ENCODE measurements at places on chromosomes 13 and 19. TPM values are rescaled to one million over a fixed set of nuclear protein-coding genes. Genes with fewer than 3 reads are reported as not detected.
A peak's percentile ranks its signal among the peaks of the same experiment; 100 is the strongest.

GRCh38 chr13:45817833-45818232 is 33.7 kb downstream of the SIAH3 start:
- H3K27me3 ChIP-seq, result no peaks in the 10 kb centered on the region
- H3K27ac ChIP-seq, result no peak overlapping the region
- no peak for DNase-seq
- no peaks in the 10 kb centered on the region for H3K36me3 ChIP-seq
- H3K4me3 ChIP-seq, result no peak overlapping the region

GRCh38 chr13:46097015-46097414 is 7.8 kb downstream of the CPB2 start:
- no peaks in the 10 kb centered on the region for H3K36me3 ChIP-seq
- H3K4me1 ChIP-seq, result no peaks in the 10 kb centered on the region
- H3K27me3 ChIP-seq, result peaks cover 9% of the 10 kb centered on the region
- DNase-seq, result no peak

GRCh38 chr13:98509271-98510155 is 67.4 kb downstream of the STK24 start:
- DNase-seq, result peak; percentile 74
- peak overlapping the region; percentile 93 for H3K27ac ChIP-seq
- no peaks in the 10 kb centered on the region for H3K27me3 ChIP-seq
- H3K36me3 ChIP-seq, result peaks cover 62% of the 10 kb centered on the region
- H3K4me1 ChIP-seq, result peaks cover 96% of the 10 kb centered on the region

- H3K27ac ChIP-seq, result no peak overlapping the region
- H3K27me3 ChIP-seq, result peaks cover 20% of the 10 kb centered on the region
- H3K4me3 ChIP-seq, result no peak overlapping the region
- no peaks in the 10 kb centered on the region for H3K4me1 ChIP-seq
- no peaks in the 10 kb centered on the region for H3K36me3 ChIP-seq
These were observed 20.3 kb downstream of the CHST8 start for GRCh38 chr19:33641956-33642498.

GRCh38 chr19:48603850-48604249 is 2.7 kb upstream of the SPACA4 start:
- H3K4me1 ChIP-seq, result peaks cover 2% of the 10 kb centered on the region
- H3K36me3 ChIP-seq, result peaks cover 3% of the 10 kb centered on the region
- no peak overlapping the region for H3K27ac ChIP-seq
- no peak overlapping the region for H3K4me3 ChIP-seq
- DNase-seq, result no peak

DNA sequence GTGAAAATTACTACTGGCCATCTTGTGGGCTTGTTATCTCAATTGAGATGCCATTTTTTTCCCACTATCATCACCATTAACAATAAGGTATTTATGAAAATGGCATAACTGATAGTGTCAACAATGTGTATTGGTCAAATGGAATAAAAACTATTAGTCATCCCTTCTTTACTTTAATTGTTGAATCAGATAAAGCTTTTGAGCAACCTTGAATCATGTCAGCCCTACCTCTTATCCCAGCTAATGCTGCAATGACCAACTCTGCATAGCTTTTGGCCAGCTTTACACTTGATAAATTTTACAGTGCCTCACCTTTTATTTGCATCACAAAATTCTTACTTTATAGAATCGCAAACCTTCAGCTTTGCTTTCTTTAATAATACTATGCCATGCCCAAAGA is 784.0 kb upstream of the PRR20A start:
- no peaks in the 10 kb centered on the region for H3K36me3 ChIP-seq
- no peak for DNase-seq
- no peaks in the 10 kb centered on the region for H3K27me3 ChIP-seq
- no peaks in the 10 kb centered on the region for H3K4me1 ChIP-seq
- no peak overlapping the region for H3K27ac ChIP-seq

DNA sequence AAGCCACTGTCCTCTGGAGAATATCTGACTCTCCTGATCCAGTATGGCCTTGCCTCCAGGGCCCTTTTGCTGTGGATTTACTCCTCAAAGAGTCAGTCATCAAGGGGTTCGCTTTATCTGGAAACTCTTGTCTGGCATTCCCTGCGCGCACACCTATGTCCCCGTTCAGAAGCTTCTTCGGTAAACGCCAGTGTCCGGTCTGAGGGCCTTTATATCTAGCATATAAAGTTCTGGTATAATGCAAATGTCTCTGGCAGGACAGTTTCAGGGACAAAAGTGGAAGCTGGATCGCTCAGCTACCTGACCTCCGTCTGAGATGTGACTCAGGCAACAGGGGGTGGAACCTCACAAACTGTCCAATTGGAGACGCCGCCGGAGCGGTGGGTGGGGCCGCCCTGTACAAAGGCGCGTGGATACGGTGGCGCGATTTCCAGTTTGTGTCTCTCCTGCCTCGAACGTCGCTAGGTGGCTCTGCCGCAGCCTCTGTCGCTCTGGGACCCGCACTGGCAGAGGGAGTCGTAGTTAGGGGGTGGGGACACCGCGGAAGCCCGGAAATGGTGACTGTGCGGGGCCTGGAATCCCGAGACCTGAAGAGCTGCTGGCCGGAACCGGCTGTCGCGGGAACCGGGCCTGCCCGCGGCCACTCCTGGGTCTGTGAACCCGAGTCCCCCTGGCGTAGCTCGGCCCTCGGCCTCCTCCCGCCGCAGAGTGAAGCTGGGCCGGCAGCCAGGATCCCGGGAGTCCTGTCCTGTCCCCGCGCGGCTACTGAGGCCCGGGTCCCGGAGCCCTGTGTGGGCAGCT is 10.6 kb upstream of the ZNF709 start:
- H3K4me1 ChIP-seq, result peaks cover 7% of the 10 kb centered on the region
- DNase-seq, result peak; percentile 97
- no peaks in the 10 kb centered on the region for H3K27me3 ChIP-seq
- H3K4me3 ChIP-seq, result peak overlapping the region; percentile 75
- H3K27ac ChIP-seq, result peak overlapping the region; percentile 71

DNA sequence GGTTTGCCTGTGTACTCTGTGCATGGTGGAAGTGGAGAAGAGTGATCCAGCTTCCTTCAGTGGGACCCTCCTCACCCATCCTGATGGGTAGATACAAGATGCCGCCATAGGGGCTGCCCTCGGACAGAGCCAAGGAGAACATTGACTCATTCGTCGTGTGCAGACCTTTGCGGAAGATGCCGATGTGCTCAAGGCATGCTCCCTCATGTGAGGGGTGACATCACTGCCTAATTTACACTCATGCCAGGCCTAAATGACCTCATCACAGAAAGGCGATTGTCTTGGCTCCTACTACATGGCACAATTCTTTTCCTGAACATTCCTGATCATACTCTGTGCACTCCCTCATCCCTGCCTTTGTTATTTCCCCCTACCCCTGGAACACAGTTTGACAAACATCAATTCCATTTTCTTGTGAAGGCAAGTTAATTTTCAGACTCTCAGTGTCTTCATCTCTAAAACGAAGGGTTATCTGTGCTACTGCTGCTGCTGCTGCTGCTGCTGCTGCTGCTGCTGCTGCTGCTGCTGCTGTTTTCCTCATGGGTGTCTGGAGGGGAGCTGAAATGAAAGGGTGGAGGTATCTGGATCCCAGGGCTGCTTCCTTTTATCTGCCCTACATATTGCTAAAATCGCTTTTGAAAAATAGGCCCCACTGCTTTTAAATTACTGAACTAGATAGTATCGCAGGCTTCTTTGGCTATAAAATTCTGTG is 146.5 kb upstream of the ARGLU1 start:
- H3K36me3 ChIP-seq, result no peaks in the 10 kb centered on the region
- H3K4me1 ChIP-seq, result no peaks in the 10 kb centered on the region
- no peak overlapping the region for H3K27ac ChIP-seq
- no peak for DNase-seq

DNA sequence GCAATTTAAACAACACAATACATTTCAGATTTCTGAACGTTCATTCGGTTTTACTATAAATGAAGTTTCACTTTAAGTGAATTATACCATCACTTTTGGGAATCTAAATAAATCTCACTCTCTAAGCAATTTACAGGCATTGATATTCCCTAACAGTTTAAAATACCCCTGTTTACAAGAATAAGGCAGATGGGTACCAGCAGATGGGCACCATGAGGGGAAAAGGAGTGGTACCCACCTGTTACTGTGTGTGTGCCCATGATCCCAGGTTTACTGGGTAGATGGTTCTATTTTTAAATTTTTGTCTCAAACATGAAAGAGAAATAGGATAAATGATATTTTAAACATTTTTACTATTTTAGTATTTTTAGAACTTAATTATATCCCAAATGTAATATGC is 212.9 kb downstream of the PCDH9 start:
- H3K36me3 ChIP-seq, result no peaks in the 10 kb centered on the region
- DNase-seq, result no peak
- no peaks in the 10 kb centered on the region for H3K27me3 ChIP-seq
- H3K4me1 ChIP-seq, result no peaks in the 10 kb centered on the region
- no peak overlapping the region for H3K4me3 ChIP-seq
- no peak overlapping the region for H3K27ac ChIP-seq

DNA sequence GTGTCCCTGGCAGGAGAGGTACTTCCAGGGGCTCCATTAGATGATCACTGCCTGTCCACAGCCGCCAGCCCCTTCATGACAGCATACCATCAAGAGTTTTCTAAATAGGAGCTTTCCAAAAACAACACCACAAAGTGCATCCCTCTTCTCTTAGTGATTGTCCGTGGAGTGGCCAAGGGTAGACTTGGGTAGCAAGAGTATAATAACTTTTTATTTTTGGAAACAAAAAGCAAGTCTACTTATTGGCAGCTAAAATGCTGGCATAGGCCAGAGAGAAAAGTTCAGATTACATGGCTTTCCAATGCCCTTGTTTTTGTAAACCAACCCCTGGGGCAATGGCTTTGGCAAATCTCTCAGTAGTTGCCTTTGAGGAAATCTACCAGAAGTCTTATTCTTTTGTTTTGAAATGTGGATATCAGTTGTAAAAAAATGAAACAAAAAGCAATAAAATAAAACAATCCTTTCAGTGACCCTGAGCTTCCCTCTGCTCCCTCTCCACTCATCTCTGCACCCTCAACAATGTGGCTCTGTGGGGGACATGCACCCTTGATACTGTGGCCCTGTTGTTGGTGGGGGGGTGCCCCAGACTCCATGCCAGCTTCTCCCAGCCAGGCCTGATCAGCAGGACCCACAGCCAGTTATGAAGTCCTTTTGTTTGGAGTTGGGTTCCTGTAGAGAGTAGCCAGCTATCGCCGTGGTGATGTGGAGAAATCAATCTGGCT is 294.1 kb downstream of the DLEU7 start:
- DNase-seq, result no peak
- H3K36me3 ChIP-seq, result no peaks in the 10 kb centered on the region
- no peaks in the 10 kb centered on the region for H3K27me3 ChIP-seq
- H3K4me1 ChIP-seq, result no peaks in the 10 kb centered on the region
- no peak overlapping the region for H3K4me3 ChIP-seq
- no peak overlapping the region for H3K27ac ChIP-seq

DNA sequence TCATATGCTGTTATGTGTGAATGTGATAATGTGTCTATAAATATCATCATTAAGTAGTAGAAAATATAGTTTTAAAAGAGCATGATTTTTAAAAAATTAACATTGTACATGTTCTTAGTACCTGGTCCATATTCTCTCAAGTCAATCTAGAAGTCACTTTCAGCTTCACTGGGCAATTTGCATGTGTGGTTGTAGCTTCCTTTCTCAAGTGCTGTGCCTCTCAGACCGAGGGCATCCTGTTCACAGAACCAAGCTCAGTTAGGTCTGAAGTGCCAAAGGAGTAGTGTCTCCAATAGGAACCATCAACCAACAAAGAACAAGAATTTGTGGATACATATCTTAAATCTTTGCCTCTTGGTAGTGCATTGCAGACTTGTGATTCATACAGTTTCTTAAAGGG is 541.8 kb upstream of the SLC10A2 start:
- no peaks in the 10 kb centered on the region for H3K36me3 ChIP-seq
- no peak overlapping the region for H3K4me3 ChIP-seq
- no peak overlapping the region for H3K27ac ChIP-seq
- no peaks in the 10 kb centered on the region for H3K4me1 ChIP-seq
- H3K27me3 ChIP-seq, result no peaks in the 10 kb centered on the region
- DNase-seq, result no peak

GRCh38 chr13:98517576-98518310 is 59.2 kb downstream of the STK24 start:
- no peaks in the 10 kb centered on the region for H3K27me3 ChIP-seq
- H3K4me3 ChIP-seq, result peak overlapping the region; percentile 43
- H3K4me1 ChIP-seq, result peaks cover 98% of the 10 kb centered on the region
- H3K36me3 ChIP-seq, result peaks cover 35% of the 10 kb centered on the region

- no peaks in the 10 kb centered on the region for H3K27me3 ChIP-seq
- peaks cover 6% of the 10 kb centered on the region for H3K4me1 ChIP-seq
- H3K36me3 ChIP-seq, result no peaks in the 10 kb centered on the region
These were observed 1135.3 kb downstream of the SLITRK5 start for GRCh38 chr13:88806438-88806837.

DNA sequence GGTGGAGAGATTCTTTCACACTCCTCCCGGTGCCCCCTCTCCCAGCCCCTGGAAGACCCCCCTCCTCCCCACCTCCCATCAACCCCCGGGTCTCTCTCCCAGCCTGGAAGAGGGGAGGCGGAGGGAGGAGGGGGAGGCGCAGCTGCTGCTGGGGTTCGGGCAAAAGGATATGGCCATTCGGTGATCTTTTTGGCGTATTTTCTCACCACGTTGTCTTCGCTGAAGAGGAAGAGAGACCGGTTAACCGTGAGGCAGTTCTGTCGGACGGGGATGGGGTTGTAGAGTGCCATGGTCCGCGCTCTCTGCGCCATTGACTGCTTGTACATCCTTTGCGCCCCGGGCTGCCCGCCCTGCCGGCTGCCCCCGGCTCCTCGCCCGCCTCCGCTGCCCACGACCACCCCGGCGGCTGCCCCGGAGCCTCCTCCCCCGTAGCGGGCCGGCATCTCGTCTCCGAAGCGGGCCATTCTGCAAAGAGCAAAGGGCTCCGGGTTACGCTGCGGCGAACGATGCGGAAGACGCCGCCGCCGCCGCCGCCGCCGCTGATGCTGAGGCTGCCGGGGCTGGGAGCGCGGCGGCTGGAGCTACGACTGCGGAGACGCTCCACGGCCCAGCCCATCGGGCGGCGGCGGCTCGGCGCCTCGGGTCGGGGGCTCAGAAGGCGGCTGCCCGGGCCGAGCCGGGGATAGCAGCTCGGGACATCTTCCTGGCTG is 363 bp downstream of the CACNA1A start:
- H3K27me3 ChIP-seq, result peaks cover 62% of the 10 kb centered on the region
- no peak overlapping the region for H3K27ac ChIP-seq
- H3K36me3 ChIP-seq, result no peaks in the 10 kb centered on the region
- H3K4me1 ChIP-seq, result no peaks in the 10 kb centered on the region
- H3K4me3 ChIP-seq, result peak overlapping the region; percentile 27
- peak; percentile 54 for DNase-seq

DNA sequence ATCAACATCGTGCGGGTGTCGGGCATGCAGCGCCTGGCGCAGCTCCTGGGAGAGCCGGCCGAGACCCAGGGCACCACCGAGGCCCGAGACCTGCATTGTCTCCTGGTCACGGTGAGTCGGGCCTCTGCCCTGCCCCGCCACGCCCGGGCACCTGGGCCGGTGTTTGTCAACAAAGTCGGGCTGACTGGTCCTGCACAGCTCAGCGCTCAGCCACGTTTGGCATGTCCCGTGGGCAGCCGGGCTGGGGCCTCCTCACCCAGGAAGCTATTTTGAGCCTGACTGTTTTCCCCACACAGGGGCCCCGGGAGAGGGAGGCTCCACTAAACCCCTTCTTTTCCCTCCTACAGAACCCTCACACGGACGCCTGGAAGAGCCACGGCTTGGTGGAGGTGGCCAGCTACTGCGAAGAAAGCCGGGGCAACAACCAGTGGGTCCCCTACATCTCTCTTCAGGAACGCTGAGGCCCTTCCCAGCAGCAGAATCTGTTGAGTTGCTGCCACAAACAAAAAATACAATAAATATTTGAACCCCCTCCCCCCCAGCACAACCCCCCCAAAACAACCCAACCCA is 1.3 kb downstream of the GADD45B start:
- peak; percentile 55 for DNase-seq
- H3K36me3 ChIP-seq, result peaks cover 23% of the 10 kb centered on the region
- no peaks in the 10 kb centered on the region for H3K27me3 ChIP-seq
- H3K27ac ChIP-seq, result peak overlapping the region; percentile 90

THSD1 gene
- 0.14 TPM for total RNA-seq

PSG2 gene
- total RNA-seq, result not detected

RGL3 gene
- total RNA-seq, result not detected

TNNT1 gene
- total RNA-seq, result 0.50 TPM

LRRC4B gene
- total RNA-seq, result not detected

ZNF615 gene
- total RNA-seq, result 9.0 TPM

All from activated CD4-positive, alpha-beta T cell treated with anti-CD3 and anti-CD28 coated beads for 36 hours (primary cell).